ENCODE measurements at places on chromosomes 5 and 9.

DNA sequence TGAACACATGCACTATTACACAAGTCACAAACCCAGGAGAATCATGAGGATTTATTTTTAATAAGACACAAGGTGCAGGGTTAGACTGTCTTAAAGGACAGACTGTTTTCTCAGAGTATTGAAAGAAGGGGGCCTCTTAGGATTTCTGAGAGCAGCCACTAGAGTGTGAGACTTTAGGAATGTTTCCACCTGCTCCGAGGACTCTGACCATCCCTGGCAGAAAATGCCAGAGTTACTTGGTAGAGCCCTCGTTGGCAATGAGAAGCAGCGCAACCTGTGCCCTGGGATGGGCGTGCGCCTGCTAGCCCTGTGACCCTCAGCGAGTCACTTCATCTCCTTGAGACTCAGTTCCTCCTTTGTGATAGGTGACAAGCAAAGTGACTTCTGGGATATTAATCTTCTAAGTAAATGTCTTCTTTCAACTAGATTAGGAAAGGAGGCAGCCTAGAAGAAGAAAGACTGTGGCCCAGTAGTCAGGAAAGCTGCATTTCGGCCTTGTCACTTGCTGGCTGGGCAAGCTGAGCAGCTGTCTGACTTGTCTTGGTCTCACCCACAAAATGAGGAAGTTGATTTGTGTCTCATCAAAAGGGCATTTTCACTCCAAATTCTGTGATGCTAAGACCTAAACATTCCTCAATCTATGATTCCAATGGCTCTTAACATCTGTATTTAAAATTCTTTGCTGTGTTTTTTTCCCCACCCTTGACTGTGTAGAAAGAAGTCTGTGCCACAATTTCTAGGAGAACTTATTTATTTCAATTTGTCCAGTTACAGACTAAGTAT lies 60.5 kb downstream of the PTCD2 start:
- no peaks in the 10 kb centered on the region for H3K36me3 ChIP-seq
- H3K4me1 ChIP-seq, result no peaks in the 10 kb centered on the region
- no peak overlapping the region for H3K4me3 ChIP-seq
- no peak overlapping the region for H3K27ac ChIP-seq
- no peaks in the 10 kb centered on the region for H3K27me3 ChIP-seq
- DNase-seq, result no peak

DNA sequence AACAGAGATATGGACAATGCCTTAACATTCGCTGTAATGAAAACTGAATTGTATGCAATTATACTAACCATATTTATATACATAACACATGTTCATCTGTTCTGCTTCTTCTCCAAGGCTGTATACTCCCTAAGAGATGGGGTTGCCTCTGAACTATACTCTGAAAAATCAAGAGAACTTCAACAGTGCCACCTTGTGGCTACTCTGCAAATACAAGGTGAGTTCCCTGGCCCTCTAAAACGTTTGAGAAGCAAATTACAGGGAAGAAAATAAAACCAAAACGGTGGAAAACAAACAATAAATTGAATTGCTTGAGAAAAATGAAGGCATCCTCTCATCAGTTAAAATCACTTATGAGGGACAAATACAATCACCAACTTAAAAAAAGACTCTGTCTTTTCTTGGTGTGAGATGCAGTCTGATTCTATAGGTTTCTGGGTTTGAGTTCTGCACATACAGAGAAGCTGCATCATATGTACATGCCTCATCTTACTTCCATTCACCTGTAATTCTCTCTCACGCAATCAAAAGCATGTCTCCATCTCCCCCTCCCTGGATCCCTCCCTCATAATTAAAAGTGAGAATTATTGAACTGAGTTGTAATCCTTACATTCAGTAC lies 98.6 kb downstream of the FBXW11 start:
- DNase-seq, result no peak
- H3K4me3 ChIP-seq, result no peak overlapping the region
- no peaks in the 10 kb centered on the region for H3K36me3 ChIP-seq
- H3K27me3 ChIP-seq, result no peaks in the 10 kb centered on the region
- peaks cover 4% of the 10 kb centered on the region for H3K4me1 ChIP-seq
- no peak overlapping the region for H3K27ac ChIP-seq

DNA sequence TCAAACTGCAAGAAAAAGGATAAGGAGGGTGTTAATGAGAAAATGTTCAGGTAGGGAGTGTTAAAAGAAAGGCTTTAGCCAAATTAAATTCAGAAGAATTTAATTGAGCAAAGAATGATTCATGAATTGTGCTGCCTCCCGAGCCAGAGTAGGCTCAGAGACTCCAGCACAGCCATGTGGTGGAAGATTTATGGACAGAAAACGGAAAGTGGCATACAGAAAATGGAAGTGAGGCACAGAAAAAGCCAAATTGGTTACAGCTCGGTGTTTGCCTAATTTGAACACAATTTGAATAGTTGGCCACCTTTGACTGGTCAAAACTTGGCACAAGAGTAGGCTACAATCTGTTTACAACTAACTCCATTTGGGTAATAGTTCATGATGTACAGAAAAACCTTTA lies 9.6 kb upstream of the SLC30A5 start:
- H3K27me3 ChIP-seq, result no peaks in the 10 kb centered on the region
- no peak for DNase-seq
- no peak overlapping the region for H3K4me3 ChIP-seq
- no peaks in the 10 kb centered on the region for H3K36me3 ChIP-seq
- H3K4me1 ChIP-seq, result no peaks in the 10 kb centered on the region

- peaks cover 6% of the 10 kb centered on the region for H3K4me1 ChIP-seq
- H3K27ac ChIP-seq, result no peak overlapping the region
- H3K27me3 ChIP-seq, result no peaks in the 10 kb centered on the region
- no peak for DNase-seq
- H3K36me3 ChIP-seq, result no peaks in the 10 kb centered on the region
- H3K4me3 ChIP-seq, result no peak overlapping the region
These were observed 593.7 kb upstream of the KLF4 start for GRCh38 chr9:108083160-108083750.

GRCh38 chr5:87141544-87141943 lies 126.1 kb upstream of the RASA1 start:
- no peak overlapping the region for H3K4me3 ChIP-seq
- H3K4me1 ChIP-seq, result no peaks in the 10 kb centered on the region
- H3K36me3 ChIP-seq, result no peaks in the 10 kb centered on the region

GRCh38 chr5:15550502-15551112 lies 50.6 kb downstream of the FBXL7 start:
- no peaks in the 10 kb centered on the region for H3K36me3 ChIP-seq
- no peak for DNase-seq
- H3K27me3 ChIP-seq, result no peaks in the 10 kb centered on the region
- no peak overlapping the region for H3K4me3 ChIP-seq
- no peak overlapping the region for H3K27ac ChIP-seq
- peaks cover 19% of the 10 kb centered on the region for H3K4me1 ChIP-seq

DNA sequence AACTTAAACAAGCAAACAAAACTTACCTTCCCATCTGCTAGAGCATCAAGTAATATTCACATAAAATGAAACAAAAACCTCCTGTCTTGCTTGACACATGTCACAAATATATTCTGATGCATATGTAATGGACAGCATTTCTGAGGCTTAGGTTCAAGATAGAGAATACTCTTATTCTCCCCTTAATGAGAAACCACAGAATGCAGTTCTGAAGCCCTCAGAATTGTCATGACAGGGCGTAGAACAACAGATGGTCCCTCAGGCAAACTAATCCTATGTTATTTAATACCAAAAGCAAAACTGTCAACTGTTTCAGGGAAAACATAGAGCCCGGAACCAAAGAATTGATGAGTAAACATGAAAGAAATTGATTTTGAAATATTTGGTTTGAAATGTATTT lies 229.9 kb upstream of the RIOK2 start:
- H3K4me1 ChIP-seq, result no peaks in the 10 kb centered on the region
- no peak overlapping the region for H3K27ac ChIP-seq
- H3K27me3 ChIP-seq, result no peaks in the 10 kb centered on the region
- H3K36me3 ChIP-seq, result no peaks in the 10 kb centered on the region

DNA sequence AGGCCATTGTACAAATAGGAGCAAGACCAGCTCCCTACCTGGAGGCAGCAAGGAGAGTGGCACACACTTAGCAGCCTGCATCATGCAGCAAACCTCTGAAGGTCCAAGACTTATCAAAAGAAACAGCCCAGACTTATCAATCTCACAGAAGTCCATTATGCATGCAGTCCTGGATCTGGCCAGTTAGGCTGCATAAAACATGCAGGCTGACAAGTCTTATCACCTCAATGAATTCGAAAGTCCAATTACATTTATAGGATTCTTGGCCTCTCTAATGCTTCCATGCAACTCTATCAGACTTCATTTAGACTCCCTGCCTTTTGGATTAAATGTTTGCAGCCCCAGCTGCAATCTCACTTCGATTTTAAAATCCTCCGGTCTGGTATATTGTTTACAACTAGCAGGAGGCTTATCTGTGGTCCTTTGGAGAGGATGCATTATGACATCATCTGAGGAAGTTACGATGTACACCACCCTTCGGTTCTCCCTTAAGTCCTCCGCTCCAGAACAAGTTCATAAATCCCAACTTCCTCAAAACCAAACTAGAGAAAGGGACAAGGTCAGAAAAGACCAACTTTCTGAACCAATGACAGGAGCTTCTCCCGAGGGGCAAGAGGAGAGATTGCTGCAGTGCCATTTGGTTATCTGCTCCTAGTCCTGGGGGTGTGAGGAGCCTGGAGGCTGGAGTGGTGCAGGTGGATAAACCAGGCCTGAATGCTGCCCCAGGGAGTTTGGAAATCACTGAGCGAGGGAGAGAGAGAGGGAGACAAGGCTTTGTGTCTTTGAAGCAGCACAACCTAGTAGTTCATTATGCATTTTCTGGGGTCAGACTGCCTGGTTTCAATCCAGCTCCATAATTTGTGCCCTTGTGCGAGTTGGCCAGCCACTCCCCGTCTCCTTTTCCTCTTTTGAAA lies 313.9 kb downstream of the TLE1 start:
- peaks cover 5% of the 10 kb centered on the region for H3K4me1 ChIP-seq
- no peak for DNase-seq
- H3K36me3 ChIP-seq, result no peaks in the 10 kb centered on the region
- H3K27me3 ChIP-seq, result no peaks in the 10 kb centered on the region
- H3K27ac ChIP-seq, result no peak overlapping the region
- H3K4me3 ChIP-seq, result no peak overlapping the region

GRCh38 chr5:180807046-180807445 lies 4.4 kb upstream of the MGAT1 start:
- DNase-seq, result no peak
- H3K36me3 ChIP-seq, result no peaks in the 10 kb centered on the region
- H3K27ac ChIP-seq, result no peak overlapping the region
- no peaks in the 10 kb centered on the region for H3K27me3 ChIP-seq
- H3K4me1 ChIP-seq, result peaks cover 36% of the 10 kb centered on the region

DNA sequence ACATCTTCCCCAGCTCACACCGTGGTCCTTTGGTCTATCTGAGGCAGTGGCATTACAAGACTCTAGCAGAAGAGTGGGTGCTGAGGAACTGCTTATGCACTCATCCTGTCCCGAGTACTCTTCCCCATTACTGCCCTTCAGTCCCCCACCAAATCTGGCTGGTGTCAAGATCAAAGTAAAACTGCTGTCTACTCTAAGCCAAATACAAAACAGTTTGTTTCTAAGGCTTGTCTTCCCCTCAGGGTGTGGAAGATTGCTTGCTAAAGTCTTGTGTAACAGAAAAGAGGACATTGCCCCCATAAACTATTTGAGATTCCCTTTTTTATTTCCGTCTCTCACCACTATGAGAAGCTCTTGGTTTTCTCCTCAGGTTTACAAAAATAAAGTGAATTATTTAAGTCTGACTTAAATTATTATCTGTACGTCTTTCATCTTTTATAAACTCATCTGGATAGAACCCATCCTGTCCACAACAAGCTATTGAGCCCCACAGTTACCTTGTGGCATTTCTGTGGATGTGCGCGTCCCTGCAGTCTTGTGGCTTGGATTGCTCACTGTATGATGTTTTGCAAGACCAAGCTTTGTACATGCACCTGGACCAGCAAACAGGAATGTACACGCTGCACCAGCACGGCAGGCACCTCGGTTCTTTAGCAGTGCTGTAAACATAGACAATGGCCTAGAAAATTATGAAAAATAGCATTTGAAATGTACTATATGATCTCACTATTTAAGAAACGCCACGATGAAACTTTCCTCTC lies 61.0 kb downstream of the CYSTM1 start:
- no peak for DNase-seq
- no peaks in the 10 kb centered on the region for H3K36me3 ChIP-seq
- no peaks in the 10 kb centered on the region for H3K27me3 ChIP-seq
- H3K4me3 ChIP-seq, result no peak overlapping the region
- no peak overlapping the region for H3K27ac ChIP-seq

DNA sequence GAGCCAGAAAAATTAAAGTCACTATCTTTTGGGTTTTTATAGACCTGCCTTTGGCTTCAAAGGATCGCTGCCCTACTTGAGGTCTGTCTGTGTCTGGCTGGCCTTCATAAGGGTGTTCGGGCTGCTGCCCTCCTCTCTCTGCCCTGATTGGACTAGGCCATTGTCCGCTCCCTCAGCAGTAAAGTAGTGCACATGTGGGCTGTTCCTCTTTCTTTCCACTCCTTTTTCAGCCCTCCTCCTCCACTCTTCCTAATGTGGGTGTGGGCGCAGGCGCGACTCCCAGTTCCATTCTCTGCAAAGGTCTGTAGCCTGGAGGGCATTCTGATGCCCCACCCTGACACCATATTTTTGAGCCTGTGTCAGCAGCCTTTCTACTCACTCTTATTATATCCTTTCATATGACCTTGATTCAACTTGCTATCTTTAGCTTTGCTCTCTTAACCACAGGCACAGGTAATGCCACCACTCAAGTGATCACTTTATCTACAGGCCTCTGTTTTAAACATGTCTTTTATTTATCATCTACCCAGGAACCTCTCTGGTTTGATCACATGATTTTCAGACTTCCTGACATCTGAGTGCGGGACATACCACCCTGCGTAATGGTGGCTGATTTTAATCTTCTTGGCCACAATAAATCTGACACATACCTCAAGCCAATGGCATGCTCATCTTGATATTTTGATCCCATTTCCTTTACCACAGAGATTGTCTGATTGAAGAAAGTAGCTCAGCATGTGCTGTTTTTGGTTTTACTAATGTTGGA lies 144.5 kb downstream of the AOPEP start:
- peak; percentile 26 for DNase-seq
- H3K27me3 ChIP-seq, result no peaks in the 10 kb centered on the region
- no peaks in the 10 kb centered on the region for H3K36me3 ChIP-seq

- no peaks in the 10 kb centered on the region for H3K36me3 ChIP-seq
- H3K27ac ChIP-seq, result no peak overlapping the region
- no peak for DNase-seq
- H3K27me3 ChIP-seq, result no peaks in the 10 kb centered on the region
- H3K4me3 ChIP-seq, result no peak overlapping the region
- H3K4me1 ChIP-seq, result no peaks in the 10 kb centered on the region
These were observed 13.6 kb downstream of the TICAM2 start for GRCh38 chr5:115588640-115589039.

GRCh38 chr9:131043087-131043486 lies 34.1 kb downstream of the LAMC3 start:
- H3K27ac ChIP-seq, result no peak overlapping the region
- H3K4me1 ChIP-seq, result no peaks in the 10 kb centered on the region
- no peaks in the 10 kb centered on the region for H3K27me3 ChIP-seq
- no peaks in the 10 kb centered on the region for H3K36me3 ChIP-seq

DNA sequence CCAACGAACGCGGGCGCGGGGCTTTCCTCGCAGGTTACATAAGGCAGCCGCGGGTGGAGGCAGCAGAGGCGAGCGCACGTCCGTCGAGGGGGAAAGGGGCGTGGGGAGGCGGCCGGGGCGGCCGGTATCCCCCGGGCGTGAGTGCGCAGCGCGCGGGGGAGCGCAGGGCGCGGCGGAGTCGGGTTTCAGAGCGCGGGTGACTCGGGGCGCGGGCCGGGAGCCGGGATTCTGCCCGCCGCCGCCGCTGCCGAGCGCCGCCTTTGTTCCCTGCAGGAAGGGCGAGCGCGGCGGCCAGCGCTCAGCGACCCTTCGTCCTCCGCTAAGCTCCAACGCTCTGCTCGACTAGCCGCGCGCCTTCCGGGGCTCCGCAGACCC lies at the start of gene COL15A1:
TSS of gene COL15A1 (plus strand) at position 226 of the 375 bp plus-strand sequence. CDS start 155 bp downstream, outside the sequence.
- peak within 1 kb of the TSS; percentile 40 for H3K4me3 ChIP-seq
- H3K36me3 ChIP-seq, result no peaks in the 10 kb centered on the region
- no peak for DNase-seq
- H3K27ac ChIP-seq, result no peak within 1 kb of the TSS
- H3K27me3 ChIP-seq, result peaks cover 22% of the 10 kb centered on the region

All from H1 (cell line).